ENCODE measurements at places on chromosomes 12 and 14. TPM values are rescaled to one million over a fixed set of nuclear protein-coding genes. Genes with fewer than 3 reads are reported as not detected.

GRCh38 chr14:72826039-72826438 lies 67.9 kb downstream of the DPF3 start:
- no peak for DNase-seq

- DNase-seq, result no peak
These were observed 549.7 kb upstream of the TMEM132C start for GRCh38 chr12:127717278-127717677.

- DNase-seq, result no peak
These were observed 13.6 kb downstream of the TTC8 start for GRCh38 chr14:88838015-88838414.

DNA sequence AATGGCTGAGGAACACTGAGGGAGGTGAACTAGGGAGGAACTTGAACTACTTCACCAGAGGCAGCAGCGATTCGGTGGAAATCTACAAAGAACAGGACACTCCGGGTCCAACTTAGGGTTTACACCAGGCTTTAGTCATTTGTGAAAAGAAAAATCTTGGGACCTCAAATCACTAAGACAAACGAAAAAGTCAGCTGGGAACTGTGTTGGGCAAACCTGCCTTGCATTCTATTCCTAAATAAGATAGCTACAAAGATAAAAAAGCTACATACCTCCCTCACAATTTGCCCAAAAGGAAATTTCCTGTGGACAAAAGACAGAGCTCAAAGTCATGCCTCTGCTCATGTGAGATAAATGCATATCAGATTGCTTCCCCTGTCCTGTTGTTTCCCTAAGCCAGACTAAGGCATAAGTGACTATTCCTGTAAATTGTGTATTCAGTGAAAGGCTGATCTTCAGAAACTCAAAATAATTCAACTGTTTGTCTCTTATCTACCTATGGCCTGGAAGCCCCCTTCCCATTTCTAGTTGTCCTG lies 106.6 kb downstream of the APAF1 start:
- no peak for DNase-seq

DNA sequence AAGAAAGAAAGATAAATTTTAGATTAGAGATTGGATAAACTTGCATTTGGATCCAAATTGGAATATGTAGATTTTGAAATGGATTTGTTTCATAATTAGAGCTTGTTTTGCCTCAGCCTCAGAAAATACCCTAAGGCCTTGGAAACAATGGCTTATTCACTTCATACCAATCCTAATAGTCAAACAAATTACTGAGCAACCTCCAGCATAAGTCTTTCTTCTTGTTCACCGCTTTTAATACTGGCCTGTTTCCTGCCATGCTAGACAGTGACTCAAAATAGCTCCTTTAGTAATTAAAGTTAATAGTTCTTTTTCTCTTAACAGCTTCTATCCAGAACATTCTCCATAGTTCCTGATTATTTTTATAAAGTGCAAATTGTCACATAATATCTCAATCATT lies 110.9 kb upstream of the DNM1L start:
- no peak for DNase-seq

- DNase-seq, result no peak
These were observed 11.7 kb upstream of the OTX2 start for GRCh38 chr14:56821805-56822610.

- DNase-seq, result peak; percentile 25
These were observed 53.3 kb downstream of the BEGAIN start for GRCh38 chr14:100533656-100534485.

The IFI27 gene
- 92.5 TPM for total RNA-seq

GRCh38 chr14:55075628-55076175 lies 24.3 kb downstream of the MAPK1IP1L start:
- no peak for DNase-seq

The CELA1 gene
- not detected for total RNA-seq

- no peak for DNase-seq
These were observed 162.7 kb upstream of the PWP1 start for GRCh38 chr12:107522692-107523477.

The EFCAB11 gene
- total RNA-seq, result 9.7 TPM

- no peak for DNase-seq
These were observed 67.2 kb downstream of the PTPRR start for GRCh38 chr12:70853326-70853725.

GRCh38 chr12:66352197-66352596 lies 49.9 kb downstream of the HELB start:
- no peak for DNase-seq

GRCh38 chr14:104973385-104974145 lies 4.6 kb downstream of the AHNAK2 start:
- no peak for DNase-seq

- DNase-seq, result peak; percentile 75
These were observed 772 bp downstream of the SCARB1 start for GRCh38 chr12:124862768-124863415.

The IFT43 gene
- 68.0 TPM for total RNA-seq

DNA sequence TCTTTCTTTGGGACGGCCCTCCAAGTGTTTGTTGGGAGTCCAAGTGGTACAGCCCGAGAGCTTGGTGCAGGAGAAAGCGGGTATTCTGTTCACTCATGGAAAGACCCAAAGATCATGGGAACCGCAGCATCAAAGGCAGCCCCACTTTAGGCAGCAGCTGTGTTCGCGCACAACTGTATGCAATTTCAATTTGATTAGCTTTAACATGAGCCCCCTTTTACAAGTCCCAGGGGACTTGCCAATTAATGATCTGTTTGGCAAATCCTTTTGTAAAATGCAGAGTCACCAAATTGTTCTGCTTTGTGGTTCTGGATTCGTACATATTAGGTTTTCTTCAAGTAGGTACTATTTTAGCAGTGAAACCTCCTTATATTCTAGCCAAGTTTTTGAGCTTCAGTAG lies 217.7 kb downstream of the AACS start:
- no peak for DNase-seq

The TMTC1 gene
- total RNA-seq, result 42.4 TPM

DNA sequence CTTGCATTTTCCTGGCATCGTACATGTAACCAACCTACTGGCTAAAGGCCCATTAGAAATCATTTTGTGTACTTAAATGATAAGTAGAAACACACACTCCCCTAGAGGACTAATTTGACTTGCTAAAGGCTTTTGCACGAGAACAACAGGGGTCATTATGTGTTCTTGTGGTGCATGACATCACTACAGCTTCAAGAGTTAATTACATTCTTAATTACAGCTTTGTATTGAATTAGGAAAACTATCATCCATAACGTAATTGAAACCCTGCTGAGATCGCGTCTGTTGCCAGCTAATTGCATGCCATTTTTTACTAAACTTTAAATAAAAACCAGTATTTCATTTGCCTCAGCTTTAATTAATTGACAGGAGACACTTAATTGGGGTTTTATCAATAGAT lies 51.4 kb downstream of the TMEM132C start:
- no peak for DNase-seq

DNA sequence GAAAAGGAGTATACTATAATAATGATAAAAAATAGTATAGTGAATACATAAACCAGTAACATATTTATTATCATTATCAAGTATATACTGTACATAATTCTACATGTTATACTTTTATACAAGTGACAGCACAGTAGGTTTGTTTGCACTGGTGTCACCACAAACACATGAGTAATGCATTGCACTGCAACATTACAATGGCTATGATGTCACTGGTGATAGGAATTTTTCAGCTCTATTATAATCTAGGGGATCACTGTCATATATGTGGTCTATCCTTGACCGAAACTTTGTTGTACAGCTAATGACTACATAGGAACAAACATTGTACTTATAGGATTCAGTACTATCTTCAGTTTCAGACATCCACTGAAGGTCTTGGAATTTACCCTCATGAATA lies 165.8 kb upstream of the SYT1 start:
- DNase-seq, result no peak

GRCh38 chr12:64609536-64610078 lies 688 bp upstream of the RASSF3 start:
- no peak for DNase-seq

GRCh38 chr14:77986773-77987172 lies 183.4 kb upstream of the NRXN3 start:
- DNase-seq, result no peak

DNA sequence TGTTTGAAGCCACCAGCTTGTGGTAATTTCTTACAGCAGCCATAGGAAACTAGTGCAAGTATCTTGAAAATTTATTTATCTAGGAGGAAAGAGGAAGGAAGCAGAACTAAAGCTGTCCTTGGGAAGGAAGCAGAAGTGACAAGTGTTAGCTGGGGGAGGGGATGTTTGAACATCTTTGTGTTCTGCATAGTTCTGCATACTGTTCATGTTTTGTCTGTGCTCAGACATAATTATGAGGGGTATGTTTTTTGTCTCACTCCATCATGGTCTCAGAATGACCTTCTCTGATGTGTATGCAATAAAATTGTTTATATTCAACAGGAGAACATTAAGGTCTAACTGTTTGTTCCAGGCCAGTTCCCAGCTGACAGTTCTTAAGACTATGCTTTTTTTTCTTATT lies 606.5 kb downstream of the GALC start:
- no peak for DNase-seq

The MYO1H gene
- total RNA-seq, result not detected

GRCh38 chr14:71465316-71465715 lies 466.9 kb upstream of the RGS6 start:
- no peak for DNase-seq

The EMP1 gene
- 36.0 TPM for total RNA-seq

GRCh38 chr12:79886917-79887519 lies 47.9 kb downstream of the PPP1R12A start:
- DNase-seq, result no peak
